AG04450 (cell line): ENCODE measurements at places on chromosomes 7 and 10. TPM values are rescaled to one million over a fixed set of nuclear protein-coding genes. Genes with fewer than 3 reads are reported as not detected.
A peak's percentile ranks its signal among the peaks of the same experiment; 100 is the strongest.

PON1 gene
- polyA plus RNA-seq = not detected in 2 replicates

SCIN gene
- not detected in 2 replicates for polyA plus RNA-seq

WDFY4 gene
- polyA plus RNA-seq = not detected in 2 replicates

- DNase-seq = no peak
Observed at GRCh38 chr7:123692471-123692877, 36.8 kb downstream of the LMOD2 start.

- no peak for DNase-seq
Observed at GRCh38 chr10:70052462-70053217, at the start of gene MACROH2A2. TSS of gene MACROH2A2 (plus strand) at chr10:70052846. CDS start at chr10:70075659, 22,813 bp downstream.

DNA sequence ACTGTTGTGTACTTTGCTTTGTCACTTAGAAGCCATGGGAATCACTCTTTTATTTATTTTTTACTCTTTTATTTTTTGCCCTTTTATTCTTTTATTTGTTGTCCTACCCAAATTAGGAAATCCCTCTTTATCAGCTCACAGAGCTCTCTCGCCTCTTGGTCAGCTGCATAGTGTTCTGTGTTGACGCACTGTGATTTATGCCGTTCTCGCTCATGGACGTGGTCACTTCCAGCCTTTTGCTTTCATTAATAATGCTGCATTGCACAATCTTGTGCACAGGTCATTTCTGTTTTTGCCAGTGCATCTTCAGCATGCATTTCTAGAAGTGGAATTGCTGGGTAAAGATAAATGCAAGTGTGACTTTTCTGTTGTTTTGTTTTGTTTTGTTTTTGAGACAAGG lies 42.3 kb downstream of the FBH1 start:
- no peak for DNase-seq

DNA sequence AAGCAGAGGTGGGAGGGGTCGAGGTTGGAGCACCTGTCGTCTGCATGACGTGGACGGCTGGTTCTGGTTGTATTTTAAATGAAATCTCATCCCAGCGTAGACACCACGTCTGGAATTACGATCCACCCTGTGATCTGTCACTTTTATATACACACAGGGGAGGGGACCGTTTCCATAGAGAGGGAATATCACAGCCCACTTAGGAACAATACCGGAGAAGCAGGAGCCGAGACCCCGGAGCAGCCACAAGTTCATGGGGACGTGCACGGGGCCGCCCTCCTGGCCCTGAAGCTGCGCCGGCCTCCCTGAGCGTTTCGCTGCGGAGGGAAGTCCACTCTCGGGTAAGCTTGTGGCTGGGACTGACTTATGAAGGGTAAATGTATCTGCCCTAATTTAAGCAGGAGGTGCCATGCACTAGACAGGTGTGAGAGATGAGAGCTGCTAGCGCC lies at the start of gene UCN3:
UCN3 (plus strand) TSS at position 77 of the 449 bp plus-strand sequence. CDS start 8,755 bp downstream, outside the sequence.
- no peak for DNase-seq

DNA sequence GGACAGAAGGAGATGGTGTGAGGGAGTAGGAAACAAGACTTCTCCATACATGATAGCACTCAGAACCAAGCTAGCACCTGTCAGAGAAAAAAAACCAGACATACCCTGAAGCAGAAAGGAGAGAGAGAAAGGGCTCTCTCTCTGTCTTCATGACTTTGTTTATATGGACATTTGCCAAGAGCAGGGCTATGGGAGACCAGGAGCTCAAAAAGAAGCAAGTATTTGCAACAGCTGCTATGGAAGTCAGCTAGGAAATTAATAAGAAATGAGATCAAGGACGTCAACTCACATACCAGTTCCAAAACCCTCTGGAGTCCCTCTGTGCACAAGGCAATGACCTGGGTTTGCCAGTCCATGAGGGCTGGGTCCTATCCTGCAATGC lies 111.6 kb downstream of the SGMS1 start:
- no peak for DNase-seq

- no peak for DNase-seq
Observed at GRCh38 chr7:26398756-26399509, 107.3 kb downstream of the SNX10 start.

GRCh38 chr7:36303202-36304098 lies 86.2 kb upstream of the ANLN start:
- DNase-seq = peak; percentile 66

- no peak for DNase-seq
Observed at GRCh38 chr10:4684434-4684833, 141.6 kb upstream of the AKR1E2 start.

GRCh38 chr7:140404565-140405065 lies 757 bp downstream of the RAB19 start:
- DNase-seq = no peak

TRIL gene
- polyA plus RNA-seq = 0.15 and 0.16 TPM in 2 replicates

DNA sequence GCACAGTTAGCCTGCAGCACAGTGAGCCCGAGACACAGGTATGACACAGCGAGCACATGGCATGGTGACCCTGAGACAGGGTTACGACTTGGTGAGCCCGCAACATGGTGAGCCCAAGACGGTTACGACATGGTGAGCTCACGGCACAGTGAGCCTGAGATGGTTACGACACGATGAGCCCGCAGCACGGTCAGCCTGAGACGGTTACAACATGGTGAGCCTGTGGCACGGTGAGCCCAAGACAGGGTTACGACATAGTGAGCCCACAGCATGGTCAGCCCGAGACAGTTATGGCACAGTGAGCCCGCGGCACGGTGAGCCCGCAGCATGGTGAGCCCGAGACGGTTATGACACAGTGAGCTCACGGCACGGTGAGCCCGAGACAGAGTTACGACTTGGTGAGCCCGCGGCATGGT lies 156.1 kb downstream of the MAD1L1 start:
- DNase-seq = no peak

DNA sequence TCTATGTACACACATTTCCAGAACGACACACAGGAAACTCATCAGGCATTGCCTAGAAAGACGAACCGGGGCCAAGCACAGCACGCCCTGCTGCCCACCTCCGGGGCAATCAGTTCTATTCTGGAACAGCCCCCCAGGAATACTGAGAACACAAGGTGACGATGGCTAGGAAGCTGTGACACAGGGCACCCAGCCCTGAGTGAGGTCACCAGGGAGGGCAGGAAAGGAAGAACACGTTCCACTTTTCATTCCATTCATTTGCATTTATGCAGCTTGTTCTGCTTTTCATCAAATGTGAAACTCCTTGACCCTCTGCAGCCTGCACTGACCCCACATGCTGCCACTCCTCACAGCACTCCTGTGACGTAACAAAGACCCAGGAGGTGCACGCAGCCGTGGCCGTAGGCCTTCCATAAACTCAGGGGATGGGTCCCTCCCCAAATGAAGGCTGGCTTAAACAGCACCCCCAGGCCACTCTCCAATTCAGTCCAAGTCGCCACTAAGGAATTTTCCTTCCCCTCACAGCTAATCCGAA lies 28.9 kb downstream of the MAD1L1 start:
- no peak for DNase-seq

AKR1B15 gene
- polyA plus RNA-seq = 0.10 TPM in 1 of 2 replicates, not detected in the other

MRPS24 gene
- 134 and 184 TPM in 2 replicates for polyA plus RNA-seq
